ENCODE measurements at places on chromosomes 2 and 18.

GRCh38 chr2:12091201-12091806 is 344.9 kb downstream of the LPIN1 start:
- no peak for DNase-seq

GRCh38 chr2:200761266-200761665 is 50.4 kb upstream of the BZW1 start:
- no peak for DNase-seq

DNA sequence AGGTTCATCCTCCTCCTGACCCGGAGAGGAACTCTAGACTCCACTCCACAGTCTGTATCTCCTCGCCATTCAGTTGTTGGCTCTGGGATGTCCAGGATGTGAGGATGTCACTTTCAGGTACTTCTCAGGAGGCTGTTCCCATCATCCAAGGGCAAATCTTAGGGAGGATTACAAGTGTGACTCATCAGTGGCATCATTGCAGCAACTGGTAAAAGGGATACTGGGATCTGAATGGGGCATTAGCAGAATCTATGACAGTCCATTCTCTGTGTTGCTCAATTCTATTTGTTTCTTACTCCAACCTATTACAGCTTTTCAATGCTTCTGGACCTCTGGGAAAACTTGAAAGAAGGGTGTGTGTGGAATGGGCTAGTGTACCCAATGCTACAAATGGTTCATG is 81.5 kb upstream of the FN1 start:
- DNase-seq: no peak

- no peak for DNase-seq
Observed at GRCh38 chr2:197677483-197677882, 2.1 kb upstream of the RFTN2 start.

GRCh38 chr2:55482186-55482884 is 37.2 kb upstream of the CFAP36 start:
- DNase-seq: no peak

DNA sequence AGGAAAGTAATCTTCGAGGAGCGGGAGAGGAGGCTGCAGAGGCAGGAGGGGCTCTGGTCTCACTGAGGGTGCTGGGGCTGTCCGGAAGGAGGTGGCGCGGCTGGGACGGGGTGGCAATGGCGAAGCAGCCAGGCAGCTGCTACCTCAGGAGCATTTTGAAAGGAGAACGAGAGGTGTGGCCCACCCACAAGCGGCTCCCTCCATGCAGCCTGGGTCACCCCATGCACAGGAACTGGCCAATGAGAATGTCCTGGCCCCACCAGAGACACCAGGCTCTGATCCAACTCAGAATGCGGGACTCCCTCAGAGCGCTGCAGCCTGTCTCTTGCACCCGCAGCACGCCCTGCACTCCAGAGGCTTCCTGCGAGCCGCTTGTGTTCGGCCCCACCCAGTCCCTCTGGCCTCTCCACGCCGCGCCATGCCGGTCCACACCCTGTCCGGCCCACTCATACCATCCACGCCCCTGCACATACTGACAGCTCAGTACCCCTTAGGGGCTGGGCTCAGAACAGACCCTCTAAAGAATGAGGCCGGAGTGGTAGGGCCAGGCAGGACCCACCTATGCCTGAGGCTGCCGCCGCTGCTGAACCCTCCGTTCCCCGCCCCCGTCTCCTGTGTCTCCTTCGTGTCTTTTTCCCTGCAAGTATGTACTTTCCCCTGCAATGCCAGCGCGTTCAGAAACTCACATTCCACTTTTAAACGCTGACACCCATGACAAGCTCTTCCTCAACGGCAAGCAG is 6.4 kb upstream of the BOK start:
- DNase-seq: no peak

- DNase-seq: peak; percentile 29
Observed at GRCh38 chr2:190318931-190319554, 583 bp downstream of the HIBCH start.

DNA sequence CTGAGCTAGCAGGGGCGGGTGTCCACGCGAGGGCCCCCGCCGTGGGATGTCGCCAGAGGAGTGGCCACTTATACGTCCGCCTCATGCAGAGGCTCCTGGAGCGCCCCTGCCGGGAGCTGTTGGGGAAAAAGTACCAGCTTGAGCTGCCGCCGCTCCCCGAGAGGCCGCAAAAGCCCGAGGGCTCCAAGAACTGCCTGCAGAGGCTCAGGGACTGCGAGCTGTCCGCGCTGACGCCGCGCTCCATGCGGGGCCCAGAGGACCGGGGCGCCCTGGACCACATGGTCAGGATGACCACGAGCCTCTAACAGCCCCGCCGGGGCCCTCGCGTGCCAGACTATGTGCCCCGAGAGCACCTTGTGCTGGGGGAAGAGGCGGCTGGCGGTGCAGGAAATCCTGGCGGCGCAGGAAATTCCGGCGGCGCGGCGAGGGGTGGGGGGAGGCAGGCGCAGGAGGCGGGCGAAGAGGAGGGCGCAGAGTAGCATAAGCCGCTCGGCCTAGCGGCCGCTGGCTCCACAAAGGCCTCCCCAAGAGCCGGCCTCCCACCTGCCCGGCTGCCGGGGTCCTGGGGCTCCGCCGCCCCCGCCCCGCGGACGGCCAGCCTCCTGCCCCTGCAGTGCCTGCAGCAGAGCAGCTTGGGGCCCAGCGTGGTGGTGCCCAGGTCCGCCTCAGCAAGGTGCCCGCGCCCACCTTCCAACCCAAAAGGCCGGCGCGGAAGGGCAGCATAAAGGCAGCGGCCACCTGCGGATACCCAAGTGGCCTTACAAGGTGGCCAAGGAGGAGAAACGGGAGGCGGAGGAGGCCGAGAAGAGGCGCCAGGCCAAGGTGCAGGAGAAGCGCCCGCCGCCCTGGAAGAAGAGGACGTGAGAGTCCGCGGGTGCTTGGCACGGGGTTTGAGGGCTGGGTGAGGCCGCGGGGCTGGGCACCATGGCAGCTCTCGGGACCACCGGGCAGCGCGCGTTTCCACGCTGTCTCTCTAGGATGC is 42.1 kb upstream of the TRIM43B start:
- DNase-seq: peak; percentile 61

DNA sequence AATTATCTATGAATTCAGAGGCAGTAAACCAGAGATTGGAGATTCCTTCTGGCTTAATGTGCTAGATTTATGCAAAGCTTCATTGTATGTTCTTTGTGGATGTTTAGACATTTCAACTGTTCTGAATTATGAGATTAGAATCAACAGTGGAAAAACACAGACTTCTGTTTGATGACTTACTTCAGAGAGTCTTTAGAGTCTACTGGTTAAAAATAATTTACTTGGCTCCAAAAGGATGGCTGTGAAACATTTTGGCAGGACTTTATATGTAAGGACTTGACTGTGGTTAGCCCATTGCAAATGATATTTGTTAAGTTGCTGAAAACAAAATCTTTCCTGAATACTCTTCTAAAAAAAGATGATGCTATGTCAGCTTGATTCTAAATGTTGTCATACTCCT is 25.5 kb upstream of the LRRC30 start:
- no peak for DNase-seq
